ENCODE measurements at places on chromosomes 7 and 10.

DNA sequence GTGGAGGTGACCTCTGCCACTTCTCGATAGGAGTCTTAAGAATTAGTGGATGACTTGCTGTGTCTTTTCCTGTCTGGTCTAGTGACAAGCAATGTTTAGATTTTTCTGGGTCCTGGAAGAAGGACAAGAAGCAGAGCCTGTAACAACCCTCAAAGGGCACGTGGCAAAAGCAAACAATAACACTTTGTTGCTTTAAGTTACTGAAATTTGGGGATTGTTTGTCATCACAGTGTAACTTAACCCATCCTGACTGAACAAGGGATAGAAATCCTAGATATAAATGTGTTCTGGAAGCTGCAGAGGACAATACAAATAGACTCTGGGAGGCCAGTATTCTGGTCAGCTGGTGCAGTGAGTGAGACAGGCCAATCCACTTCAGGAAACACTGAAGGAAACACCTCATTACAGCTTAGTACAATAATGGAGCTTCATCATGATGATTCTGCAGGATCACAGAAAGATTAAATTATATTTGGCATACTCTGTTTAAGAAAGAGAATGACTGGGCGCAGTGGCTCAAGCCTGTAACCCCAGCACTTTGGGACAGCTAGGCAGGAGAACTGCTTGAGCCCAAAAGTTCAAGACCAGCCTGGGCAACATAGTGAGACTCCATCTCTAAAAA lies 23.3 kb downstream of the ENKUR start:
- no peak for DNase-seq

- no peak for DNase-seq
These were observed 68.2 kb upstream of the DDC start for GRCh38 chr7:50633414-50633710.

DNA sequence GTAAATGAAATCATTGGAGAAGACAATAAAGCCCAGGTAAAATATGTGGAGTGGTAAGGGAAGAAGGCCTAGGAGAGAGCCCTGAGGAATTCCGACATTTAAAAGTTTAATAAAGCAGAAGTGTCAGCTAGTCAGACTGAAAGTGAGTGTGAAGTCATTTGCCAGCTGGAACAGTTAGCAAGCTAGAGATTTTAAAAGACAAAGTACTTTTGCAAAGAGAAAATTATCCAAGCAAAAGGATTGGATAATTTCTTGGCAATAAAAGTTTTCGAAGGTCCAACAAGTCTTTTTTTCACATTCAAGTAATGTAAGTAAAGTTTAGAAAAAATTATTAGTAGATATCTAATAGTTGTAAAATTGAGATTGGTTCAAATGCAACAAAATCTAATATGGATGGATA lies 27.1 kb upstream of the SEMA3C start:
- DNase-seq = no peak

DNA sequence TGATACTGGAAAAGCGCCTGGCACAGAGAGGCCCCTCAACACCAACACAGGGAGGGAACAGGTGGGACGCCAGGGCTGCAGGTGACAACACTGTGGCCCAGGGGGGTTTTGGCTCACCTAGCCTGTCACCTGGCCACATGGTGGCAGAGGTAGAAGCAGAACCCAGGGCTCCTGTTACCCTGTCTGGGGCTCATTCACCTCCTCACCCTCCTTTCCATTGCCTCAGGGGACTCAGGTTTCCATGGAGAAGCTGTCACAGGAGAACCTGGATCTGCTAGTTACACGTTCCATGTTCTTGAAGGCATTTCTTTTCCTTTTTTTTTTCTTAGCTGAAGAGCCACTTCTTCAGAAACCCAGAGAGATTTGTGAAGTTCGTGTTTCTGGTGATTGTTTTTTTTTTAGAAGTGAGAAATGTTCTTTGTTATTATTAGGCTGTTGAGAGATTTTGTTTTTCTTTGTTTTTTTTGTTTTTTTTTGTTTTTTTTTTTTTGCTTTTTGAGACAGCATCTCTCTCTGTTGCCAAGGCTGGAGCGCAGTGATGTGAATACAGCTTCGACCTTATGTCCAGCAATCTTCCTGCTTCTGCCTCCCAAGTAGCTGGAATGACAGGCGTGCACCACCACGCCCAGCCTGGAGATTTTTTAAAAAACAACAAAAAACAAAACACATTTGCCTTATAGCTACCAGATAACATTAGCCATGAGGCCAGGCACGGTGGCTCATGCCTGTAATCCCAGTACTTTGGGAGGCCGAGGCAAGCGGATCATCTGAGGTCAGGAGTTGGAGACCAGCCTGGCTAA lies 16.0 kb downstream of the DENND2A start:
- DNase-seq = no peak

- DNase-seq = no peak
These were observed 18.0 kb upstream of the SFR1 start for GRCh38 chr10:104103956-104104355.

DNA sequence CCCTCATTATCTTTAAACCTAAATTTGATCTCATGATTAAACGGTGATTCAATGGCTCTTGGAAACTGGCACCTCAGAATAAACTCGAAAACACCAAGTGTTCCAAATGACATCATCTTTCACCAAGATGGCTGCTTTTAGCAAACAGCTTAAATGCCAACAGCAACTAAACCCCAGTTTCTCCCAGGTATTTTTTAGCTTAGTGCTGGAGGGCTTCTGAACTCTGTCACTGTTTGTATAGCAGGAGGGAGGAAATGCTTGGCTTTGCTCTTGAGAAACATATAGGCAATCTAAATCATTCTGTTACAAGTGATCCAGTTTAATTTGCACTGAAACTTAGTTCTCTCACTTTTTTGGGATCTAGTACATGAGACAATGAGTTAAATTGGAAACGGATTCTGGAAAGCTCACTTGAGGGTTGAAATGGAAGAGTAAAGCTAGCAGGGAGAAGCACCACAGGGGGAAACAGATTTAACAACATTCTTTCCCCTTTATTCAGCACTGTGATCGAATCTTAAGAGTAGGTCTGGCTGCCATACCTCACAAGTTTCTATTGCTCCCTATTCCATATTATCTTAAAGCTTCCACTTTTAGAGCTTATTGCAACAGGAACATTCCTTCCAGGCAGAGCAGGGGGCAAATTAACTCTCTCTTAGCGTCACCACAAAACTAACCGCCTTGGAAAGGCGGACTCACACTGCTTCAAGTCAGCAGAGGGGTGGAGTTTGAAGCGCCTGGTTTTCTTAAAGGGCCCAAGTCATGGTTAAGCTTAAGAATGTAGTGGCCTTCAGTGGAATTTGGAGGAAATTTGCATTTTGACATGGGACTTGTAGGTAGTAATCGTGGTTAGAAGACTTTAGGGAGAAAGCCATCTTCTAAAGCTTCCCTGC lies 1.8 kb upstream of the CCDC6 start:
- peak; percentile 44 for DNase-seq

- DNase-seq = no peak
These were observed 1.8 kb upstream of the SEC24C start for GRCh38 chr10:73742454-73742734.

DNA sequence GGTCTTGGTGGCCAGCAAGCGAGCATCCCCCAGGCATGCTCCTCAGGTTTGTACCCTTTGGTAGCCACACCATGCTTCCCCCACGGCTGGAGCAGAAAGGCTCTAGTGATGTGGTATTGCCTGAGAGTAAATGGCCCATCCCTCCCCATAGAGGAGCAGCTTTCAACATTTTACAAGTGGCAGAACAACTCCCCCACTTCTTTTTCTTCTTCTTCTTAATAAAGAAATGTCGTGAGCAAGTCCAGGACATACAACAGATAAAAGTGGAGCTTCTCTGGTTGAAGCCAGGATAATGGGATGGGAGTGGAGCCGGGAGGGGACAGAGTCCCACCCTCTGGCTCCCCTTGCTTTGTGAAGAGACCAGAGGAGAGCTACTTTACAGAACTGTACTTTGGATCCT lies 131.5 kb downstream of the ANLN start:
- no peak for DNase-seq

GRCh38 chr7:91181949-91182348 lies 82.3 kb upstream of the FZD1 start:
- no peak for DNase-seq

- DNase-seq = no peak
These were observed 86.2 kb downstream of the ZNF365 start for GRCh38 chr10:62460393-62460792.

- DNase-seq = peak; percentile 90
These were observed 16.8 kb downstream of the GIMAP5 start for GRCh38 chr7:150753826-150754603.

GRCh38 chr7:81693894-81694293 lies 76.0 kb downstream of the HGF start:
- DNase-seq = no peak

DNA sequence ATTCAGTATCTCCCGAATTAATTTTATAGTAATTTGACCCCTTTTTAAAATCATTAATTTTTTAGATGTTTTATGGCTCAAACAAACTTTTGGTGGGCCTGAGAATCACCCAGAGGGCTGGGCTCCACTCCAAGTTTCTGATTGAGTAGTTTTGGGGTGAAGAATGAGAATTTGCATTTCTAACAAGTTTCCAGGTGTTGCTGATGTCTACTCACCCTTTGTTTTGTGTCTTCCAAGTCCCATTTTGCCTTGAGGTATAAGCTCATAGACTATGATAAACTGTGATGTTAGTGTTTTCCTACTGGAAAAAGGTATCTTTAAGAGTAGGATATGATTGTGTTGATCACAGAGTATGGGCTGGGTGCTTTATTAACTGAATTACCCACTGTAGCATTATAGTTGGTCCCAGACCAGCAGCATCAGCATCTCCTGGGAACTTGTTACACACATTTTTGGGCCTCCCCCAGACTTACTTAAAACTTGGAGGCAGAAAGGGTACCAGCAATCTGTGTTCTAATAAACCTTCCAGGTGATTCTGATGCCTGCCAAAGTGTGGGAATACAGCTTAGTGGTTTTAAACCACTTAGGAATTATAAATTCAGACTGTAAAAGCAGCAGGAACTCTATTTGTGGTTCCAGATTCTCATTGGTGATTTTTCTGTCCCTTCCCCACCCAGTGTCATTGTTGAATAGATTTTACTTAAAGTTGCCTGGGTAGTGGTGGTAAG lies 19.1 kb downstream of the ZNRF2 start:
- no peak for DNase-seq

GRCh38 chr7:80705130-80705781 lies 66.8 kb downstream of the CD36 start:
- no peak for DNase-seq

DNA sequence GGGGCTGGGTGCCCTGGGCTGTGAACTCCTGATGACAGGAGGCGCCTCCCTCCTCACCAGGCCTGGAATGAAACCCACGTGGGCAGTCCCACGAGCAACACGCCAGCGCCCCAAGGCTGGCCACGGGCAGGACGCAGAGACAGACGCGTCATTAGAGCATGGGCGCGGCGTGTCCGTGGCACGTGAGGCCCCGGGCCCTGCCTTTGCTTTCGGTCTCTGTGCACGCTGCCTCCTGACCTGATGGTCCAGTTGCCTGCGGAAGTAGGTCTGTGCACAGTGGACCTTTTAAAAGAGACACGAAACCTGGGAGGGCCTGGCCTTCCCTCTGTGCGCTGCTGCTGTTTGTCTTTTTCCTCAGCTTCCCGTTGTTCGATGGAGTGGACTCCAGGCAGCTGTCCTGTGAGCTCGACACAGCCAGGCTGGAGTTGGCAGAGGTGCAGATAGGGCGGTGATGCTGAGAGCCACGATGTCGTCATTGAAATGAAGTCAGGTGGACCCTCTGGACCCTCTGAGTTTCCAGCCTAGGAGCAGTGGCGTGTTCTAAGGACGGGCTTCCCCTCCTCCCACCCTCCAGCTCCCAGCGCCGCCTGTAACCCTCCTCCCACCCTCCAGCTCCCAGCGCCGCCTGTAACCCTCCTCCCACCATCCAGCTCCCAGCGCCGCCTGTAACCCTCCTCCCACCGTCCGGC lies 40.1 kb upstream of the CFAP46 start:
- no peak for DNase-seq

- peak; percentile 27 for DNase-seq
These were observed 45.7 kb downstream of the KIAA1549 start for GRCh38 chr7:138935465-138936011.

Measured in pulmonary artery endothelial cell (primary cell).